HFFc6 (cell line): ENCODE measurements at places on chromosomes 12 and 14.

DNA sequence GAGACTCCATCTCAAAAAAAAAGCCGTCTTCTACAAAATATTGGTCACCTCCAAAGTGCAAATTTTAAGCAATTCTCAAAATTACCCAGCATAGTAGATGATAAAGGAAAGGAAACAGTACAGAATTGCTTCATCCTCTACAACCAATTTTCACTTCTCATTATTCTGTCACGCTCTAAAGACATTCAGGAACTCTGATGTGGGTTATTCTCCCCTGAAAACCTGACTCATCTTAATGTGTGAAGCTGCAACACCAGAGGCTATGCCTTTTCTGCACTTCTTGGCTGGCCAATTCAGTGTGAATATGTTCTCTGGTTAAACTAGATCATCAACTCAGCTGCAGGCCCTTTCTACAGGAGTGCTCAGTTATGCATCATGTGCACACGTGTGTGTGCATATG is 11.0 kb downstream of the PTGER2 start:
- no peak for DNase-seq

GRCh38 chr14:22220427-22220826 is 368.6 kb downstream of the DAD1 start:
- peak; percentile 37 for DNase-seq

GRCh38 chr14:62824086-62824485 is 221.2 kb downstream of the KCNH5 start:
- DNase-seq: no peak

DNA sequence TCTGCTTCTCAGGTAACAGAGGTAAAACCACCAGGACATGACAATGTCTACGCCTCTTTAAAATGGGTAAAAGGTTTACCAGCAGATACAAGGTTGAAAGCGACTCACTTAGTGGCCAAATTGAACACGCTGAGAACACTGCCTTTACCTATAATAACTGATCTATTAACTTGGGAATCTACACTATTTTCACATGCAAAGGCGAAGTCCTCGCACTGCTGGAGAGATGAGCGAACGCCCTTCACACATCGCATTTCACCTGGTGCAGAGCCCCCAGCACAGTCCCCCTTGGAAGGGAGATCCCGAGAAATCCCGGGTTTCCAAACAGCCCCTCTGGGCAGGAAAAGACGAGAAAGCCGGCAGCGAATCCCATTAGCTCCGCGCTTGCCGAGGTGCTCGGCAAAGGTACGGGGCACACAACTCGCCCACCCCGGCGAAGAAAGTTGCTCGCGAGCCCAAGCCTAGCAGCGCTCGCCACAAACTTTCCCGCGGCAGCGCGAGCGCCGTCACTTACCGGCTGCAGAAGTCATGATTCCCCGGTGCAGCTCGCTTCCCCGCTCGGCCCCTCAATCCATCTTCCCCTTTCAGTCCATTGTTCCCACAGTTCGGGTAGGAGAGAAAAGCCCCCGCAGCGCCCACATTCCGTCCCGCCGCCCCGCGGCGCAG is 423 bp downstream of the FGD6 start:
- DNase-seq: no peak

- DNase-seq: peak; percentile 81
Observed at GRCh38 chr12:88562846-88563582, 17.3 kb downstream of the KITLG start.

DNA sequence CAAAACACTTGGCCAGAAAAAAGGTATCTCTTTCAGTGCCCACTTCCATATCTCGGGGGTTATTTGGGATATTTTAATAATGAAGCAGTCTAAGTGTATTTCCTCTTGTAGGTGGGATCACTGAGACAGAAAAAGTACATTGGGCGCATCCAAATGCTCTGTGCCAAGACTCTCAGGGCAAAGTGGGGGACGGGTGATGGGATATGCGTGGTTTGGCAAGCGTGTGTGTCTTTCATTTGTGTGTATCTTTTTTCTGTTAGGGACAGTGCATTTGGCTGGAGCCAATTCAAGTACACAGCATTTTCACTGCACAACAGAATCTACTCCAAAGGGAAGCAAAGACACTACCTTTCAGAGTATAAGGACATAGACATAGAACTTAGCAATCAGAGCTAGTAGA is 29.3 kb downstream of the SSPN start:
- DNase-seq: no peak

DNA sequence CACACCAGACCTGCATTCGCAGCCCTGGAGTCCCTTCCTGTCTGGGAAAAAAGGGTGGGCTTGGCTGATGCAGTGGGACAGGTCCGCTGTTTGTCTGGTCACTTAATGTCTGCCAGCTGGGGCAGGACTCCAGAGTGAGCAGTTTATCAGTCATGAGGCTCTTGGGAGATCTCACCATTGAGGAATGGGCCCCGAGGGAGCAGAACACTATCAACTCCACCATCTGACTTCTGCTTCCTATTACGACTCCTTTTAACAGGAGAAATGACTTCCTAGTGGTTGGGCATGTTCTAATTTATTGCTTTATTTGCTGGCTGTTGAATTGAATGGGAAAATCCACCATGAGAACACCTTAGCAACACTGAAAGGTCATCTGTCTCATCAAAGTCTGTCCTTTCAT is 182.5 kb upstream of the RASSF8 start:
- DNase-seq: peak; percentile 87

- DNase-seq: no peak
Observed at GRCh38 chr14:102872020-102872419, 50.4 kb upstream of the AMN start.

GRCh38 chr12:6375269-6376078 is at the start of gene SCNN1A:
Gene SCNN1A (minus strand): TSS chr12:6375563. CDS start chr12:6374783, 780 bp downstream.
- no peak for DNase-seq

GRCh38 chr12:56061982-56062381 is 18.0 kb upstream of the ERBB3 start:
- DNase-seq: no peak

GRCh38 chr12:94872007-94872653 is 131.4 kb downstream of the NDUFA12 start:
- no peak for DNase-seq

- no peak for DNase-seq
Observed at GRCh38 chr14:56119201-56119981, 1.2 kb downstream of the PELI2 start.

- peak; percentile 32 for DNase-seq
Observed at GRCh38 chr14:54169254-54169924, 212.8 kb upstream of the BMP4 start.

- peak; percentile 66 for DNase-seq
Observed at GRCh38 chr12:48296586-48297282, 54.0 kb downstream of the ZNF641 start.

DNA sequence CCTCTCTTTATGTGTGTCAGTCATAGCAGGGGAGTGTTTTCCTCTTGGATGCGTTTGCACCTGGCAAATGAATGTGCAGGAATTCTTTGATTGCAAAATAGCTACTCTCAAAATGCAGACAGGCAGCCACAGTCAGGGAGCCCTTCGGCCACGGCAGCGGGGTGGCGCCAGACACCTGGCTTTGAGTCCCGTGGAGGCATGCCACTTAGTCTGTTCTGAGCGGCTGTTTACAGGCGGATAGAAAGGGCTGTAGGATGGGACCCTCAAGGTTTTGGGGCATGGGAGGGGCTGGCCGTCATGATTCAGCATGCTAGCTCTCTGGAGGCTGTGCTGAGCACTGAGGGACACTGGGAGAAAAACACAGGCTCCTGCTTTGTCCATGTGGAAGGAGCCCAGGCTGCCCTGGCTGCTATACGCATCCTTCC is 117.1 kb downstream of the SLC25A47 start:
- no peak for DNase-seq

GRCh38 chr12:1502379-1502720 is 92.0 kb downstream of the FBXL14 start:
- no peak for DNase-seq

GRCh38 chr14:37198273-37198598 is 499 bp downstream of the MIPOL1 start:
- DNase-seq: no peak

- peak; percentile 28 for DNase-seq
Observed at GRCh38 chr12:7868391-7868790, 4.3 kb downstream of the SLC2A14 start.

DNA sequence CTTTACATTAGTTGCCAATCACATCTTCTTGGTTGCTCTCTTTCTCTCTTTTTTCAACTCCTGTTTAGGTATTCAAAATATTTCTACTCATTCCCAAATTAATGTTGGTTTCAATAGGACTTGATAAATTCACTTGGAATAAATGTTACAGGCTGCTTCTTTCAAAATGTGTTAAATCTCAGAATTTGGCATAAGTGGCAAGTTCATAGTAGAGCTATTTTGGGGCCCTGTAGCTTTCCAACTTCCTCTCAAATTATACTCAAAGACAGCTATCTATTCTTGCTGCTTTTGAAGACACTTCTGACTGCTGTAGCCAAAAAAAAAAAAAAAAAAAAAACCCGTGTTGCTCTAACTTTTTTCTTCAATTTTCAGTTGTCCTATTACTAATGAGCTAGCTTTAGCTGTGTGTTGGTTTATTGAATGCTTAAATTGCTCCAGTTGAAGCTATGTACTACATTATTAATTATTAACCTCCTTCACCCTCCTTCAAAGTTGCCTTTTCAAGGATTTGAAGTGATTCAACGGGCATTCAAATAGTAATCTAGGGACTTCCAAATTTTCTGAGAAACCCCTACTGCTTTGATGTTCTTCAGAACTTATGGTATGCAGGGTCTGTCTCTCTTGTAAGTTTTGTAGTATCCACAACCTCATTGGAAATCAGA is 554.6 kb upstream of the FLRT2 start:
- no peak for DNase-seq

- peak; percentile 95 for DNase-seq
Observed at GRCh38 chr12:16349131-16349460, 1.7 kb downstream of the MGST1 start.

DNA sequence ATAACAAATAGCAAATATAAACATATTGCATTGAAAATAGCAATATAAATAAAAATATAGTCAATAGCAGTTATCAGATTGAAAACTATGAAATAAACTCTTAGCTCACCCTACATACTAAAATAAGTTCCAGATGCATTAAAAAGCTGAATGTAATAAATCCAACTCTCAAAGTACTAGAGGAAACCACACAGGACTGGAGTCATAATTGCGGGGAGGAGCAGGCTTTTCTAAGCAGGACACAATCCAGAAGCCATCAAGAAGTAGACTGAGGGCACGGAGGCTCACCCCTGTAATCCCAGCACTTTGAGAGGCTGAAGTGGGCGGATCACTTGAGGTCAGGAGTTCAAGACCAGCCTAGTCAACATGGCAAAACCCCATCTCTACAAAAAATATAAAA is 22.2 kb downstream of the GSC start:
- no peak for DNase-seq

DNA sequence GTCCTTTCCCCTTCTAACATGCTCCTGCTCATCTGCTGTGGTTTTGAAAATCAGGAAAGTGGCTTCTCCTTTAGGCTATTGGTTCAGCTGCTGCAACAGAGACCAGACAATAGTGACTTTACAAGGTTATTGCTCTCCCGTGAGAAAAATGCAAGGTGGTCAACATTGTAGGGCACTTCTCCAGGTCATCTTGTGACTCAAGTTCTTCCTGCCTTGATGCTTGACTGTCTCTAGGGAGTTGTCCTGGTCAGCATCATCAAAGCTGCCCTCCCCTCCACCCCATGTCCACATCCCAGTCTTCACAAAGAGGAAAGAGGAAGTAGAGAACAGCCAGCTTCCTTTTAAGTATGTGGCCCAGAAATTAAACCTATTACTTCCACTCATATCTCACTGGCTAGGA is 3.9 kb upstream of the TMEM63C start:
- DNase-seq: no peak

GRCh38 chr12:53499266-53500141 is at the start of gene MAP3K12:
Gene MAP3K12 (minus strand): TSS chr12:53499458. CDS start chr12:53487391, 12,067 bp downstream.
- peak; percentile 44 for DNase-seq

DNA sequence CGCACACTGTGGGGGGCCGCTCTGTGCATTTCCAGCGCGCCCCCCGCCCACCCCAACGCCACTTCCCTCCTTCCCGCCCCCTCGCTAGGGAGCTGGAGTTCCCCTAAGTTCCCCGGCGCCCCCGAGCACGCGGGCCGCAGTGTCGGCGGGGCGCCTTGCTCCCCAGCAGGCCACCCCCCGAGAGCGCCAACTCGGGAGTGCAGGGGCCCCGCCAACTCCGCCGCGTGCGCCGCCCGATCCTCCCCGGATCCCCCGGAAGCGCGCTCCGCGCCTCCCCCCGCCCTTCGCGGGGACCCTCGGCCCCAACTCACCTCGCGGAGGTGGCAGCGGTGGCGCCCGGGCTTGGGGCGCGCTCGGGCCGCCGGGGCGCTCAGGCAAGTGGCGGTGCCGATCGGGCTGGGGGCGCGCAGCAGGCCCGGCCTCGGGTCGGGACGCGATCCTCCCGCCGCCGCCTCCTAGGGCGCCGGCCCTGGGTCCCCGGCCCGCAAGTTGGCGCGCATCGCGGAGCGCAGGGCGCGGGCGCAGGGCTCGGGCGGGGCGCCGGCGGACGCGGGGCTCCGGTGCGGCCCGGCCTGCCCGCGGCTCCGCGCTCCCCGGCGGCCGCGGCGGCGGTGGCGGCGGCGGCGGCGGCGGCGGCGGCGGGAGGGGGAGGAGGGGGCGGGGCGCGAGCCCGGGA is at the start of gene NCOR2:
Gene NCOR2 (minus strand): TSS at position 616 of the 676 bp plus-strand sequence. CDS start 72,361 bp downstream, outside the sequence.
- no peak for DNase-seq

DNA sequence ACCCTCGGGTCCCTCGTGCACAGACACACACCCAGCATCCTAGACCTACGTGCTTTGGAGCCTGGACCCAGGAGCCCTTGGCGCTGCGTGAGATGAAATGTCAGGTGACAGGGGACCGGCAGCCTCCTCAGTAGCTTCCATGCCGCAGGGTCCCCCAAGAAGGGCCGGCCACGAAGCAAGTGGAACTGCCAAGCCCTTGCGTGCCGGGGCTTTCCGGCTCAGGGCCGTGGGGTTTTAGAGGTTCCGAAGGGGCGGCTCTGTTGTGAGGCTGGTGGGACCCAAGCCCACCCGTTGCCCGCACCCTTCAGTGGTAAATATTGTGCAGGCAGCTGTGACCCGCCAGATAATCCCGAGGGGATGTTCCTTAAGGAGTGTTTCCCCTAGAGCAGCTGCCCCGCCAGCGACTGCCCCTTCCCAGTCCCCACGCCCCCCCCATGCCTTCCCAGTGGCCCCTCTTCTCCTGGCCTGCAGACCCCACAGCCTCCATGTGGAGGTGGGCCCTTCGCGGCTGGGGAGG is 133.7 kb downstream of the ADGRD1 start:
- no peak for DNase-seq

GRCh38 chr12:11717519-11717961 is 68.1 kb downstream of the ETV6 start:
- peak; percentile 40 for DNase-seq

DNA sequence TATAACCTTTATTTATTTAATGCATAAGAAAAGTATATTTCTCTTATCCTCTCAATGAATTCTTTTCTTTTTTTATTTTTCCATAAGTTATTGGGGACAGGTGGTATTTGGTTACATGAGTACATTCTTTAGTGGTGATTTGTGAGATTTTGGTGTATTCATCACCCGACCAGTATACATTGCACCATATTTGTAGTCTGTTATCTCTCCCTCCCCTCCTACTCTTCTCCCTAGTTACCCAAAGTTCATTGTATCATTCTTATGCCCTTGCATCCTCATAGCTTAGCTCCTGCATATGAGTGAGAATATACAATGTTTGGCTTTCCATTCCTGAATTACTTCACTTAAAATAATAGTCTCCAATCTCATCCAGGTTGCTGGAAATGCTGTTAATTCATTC is 1900.0 kb upstream of the SEL1L start:
- DNase-seq: no peak

- no peak for DNase-seq
Observed at GRCh38 chr12:128163086-128163485, 103.9 kb upstream of the TMEM132C start.
